ENCODE measurements at places on chromosomes 3 and 15. TPM values are rescaled to one million over a fixed set of nuclear protein-coding genes. Genes with fewer than 3 reads are reported as not detected.
A peak's percentile ranks its signal among the peaks of the same experiment; 100 is the strongest.

TRH gene
- total RNA-seq: not detected

WDR93 gene
- 0.31 TPM for total RNA-seq

DNA sequence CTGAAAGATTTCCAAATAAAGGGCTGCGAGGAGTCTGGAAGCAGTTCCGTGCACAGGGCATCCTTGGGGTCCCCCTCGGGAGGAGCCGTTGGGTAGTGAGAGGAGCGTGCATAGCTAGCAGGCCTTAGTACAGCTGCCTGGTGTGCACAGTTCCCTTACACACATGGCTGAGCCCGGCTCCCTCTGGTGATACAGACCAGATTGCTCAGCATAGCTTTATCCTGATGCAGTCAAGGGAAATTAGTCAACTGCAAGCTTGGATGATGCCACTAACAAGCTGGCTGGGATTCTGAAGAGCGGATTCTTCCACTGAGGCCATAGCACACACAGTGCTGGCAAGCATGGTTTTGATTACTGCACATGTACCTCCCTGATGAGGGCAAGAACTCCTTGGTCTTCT, 349.4 kb downstream of the LRTM1 start:
- no peak for DNase-seq

DNA sequence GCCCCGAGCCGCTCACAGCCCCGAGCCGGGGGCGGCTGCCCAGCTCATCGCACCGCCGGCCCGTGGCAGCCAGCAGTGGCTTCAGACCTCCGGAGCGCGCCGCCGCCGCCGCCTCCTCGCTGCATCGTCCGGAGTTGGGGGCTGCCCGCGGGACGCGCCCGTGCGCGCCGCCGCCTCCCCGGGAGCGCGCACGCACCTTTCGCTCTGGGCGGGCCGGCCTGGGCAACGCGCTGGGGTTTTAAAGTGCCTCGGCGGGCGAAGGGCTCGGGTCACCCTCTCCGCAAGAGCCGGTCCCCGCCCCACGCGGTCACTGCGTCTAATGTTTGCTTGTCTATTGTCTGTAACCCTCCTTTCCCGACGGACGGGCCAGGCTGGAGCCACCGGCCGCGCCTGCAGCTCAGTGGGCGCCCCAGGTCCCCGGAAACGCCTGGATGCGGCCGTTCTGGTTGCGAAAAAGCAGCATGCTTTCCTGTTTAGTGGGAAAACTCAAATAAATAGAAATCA, at the start of gene RYK:
Gene RYK (minus strand): TSS at position 143 of the 504 bp plus-strand sequence. CDS start 205 bp downstream, outside the sequence.
- peak; percentile 89 for DNase-seq

GRCh38 chr3:13851091-13851849, 28.6 kb downstream of the WNT7A start:
- no peak for DNase-seq

All from suprapubic skin (tissue), 4 donors.